ENCODE measurements at places on chromosomes 13 and 19.

- DNase-seq, result no peak
Observed at GRCh38 chr13:21611385-21611784, 7.4 kb upstream of the MICU2 start.

DNA sequence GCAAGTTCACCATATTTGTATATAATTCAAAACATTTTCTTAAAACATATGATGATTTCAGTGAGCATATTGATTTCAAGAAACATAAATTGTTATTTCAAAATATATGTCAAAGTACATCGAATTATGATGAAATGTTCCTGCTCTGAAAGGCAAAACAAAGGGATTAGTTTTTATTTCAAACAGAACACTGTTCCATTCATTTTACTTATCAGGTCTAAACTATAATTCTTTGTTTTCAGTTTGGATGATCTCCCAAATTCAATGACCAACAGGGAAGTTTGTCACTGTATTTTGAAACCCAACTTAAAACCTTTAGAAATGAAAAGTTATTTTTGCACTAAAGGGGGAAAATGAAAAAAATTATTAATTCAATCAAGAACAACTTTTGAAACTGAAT, 610.2 kb downstream of the SLITRK1 start:
- no peak for DNase-seq

DNA sequence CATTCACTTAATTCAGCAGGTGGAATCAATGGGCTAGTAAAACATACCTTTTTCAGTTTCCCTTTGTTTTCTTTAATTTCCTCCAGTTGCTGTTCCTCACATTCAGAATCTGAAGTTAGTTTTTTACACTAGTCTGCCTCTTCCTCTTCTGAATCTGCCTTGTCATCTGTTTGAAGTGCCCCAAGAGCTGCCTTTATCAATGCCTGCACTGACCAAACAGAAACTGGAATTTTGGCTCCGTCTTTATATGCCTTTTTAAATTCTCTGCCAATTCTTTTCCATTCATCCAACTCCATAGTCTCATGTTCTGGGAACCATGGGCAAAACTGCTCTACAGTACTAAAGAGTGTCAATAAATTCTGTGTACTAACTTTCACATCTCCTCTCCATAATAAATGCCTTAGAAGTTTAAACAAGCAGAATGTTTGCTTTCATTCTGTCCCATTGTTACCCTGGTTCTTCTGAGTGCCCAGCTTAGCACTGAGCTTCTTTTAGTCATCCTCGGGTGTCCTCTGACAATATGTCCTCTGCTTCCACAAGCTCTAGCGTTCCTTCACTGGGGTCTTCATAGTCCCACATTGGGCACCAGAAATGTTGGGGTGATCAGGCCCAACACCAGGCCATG, 154.2 kb downstream of the ZNF486 start:
- no peak for DNase-seq

DNA sequence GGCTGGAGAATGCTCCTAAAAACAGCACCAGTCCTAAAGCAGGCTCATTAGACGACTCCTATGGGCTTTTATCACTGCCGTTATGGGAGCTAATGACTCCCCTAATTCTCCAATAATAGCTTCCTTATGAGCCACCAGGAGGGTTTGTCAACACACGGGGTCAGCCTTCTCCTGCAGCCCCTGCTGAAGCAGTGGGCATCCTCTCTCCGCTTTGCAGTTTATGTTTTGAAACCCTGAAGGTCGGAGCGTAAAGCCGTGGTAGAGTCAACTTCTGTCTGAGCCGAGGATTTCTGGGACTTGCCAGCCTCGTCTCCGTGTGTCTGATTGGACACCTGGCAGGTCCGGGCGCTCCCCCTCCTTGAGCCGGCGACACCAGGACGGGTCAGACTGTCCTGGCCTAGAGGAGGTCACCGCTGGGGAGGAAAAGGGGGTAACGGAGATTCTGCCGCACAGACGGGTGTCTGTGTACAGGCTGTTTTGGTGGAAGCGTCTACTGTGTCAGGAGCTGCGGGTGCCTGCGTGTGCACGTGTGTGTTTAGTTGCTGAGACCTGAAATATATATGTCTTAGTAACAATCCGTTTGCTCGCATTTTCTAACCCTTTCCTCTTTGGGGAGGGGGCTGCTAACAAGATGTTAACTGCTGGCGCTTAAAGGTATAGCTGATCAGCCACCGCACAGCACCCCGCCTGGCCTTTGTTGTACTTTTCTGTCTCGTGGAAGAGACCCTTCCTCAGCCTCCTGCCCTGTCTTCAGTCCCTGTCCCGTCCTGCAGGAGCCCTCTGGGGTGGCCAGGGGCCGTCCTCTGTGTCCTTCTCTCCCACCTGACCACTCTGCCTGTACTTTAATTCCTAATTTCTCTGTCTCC, 1.9 kb downstream of the KDM4B start:
- DNase-seq, result no peak

- DNase-seq, result no peak
Observed at GRCh38 chr19:17997969-17998826, 9.8 kb upstream of the ARRDC2 start.

GRCh38 chr13:78241278-78241919, 322.8 kb upstream of the EDNRB start:
- peak; percentile 0 for DNase-seq

- no peak for DNase-seq
Observed at GRCh38 chr13:19089315-19089714, 92.3 kb downstream of the TUBA3C start.
